GM04504 (cell line): ENCODE measurements at places on chromosomes 6 and 20.

GRCh38 chr6:160435935-160436334 lies 87.8 kb downstream of the SLC22A3 start:
- no peak for DNase-seq

- DNase-seq: no peak
Measured at GRCh38 chr6:18712595-18712994, 325.4 kb downstream of the RNF144B start.

DNA sequence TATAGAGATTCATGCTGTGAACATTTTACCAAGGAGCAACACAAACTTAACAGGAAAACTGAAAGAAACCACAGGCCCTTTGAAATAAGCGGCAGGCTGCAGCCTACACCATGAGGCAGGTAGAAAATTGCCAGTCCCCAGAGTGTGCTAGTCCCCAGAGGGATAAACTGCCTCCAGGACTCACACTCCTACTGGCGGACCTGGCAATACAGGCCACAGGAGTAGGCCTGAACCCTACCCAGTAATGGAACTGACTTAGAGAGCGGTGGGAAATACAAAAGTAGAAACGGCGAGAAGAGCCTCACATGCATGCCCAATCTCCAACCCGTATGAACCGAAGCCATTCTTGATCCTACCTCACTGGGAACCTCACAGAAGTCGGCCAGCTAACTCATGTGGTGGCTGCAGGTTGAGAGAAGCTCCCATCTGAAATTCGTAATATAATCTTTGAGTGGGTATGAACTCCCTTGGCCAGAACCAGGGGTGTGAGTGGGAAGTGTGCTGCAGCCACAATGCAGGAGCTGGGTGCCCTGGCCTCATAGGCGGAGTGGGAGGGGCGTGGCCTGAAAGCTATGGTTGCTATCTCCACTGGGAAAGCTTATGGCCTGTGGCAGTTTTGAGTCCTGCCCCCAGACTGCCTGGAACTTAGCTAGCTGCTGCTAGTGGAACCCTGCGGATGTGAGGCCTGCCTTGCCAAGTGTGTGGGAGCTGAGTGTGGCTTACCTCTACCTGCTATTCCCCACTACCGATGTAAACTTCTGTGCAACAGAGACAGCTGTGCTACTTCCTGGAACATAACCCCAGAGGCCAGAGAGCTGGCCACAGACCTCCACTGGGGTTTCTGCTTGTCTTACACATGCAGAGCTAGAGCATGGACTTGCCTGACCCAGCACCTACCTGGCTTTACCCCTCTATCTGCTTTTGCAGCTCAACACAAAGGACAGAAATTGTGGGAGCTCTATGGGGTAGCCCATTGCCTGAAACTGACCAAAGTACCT lies 146.5 kb upstream of the COL21A1 start:
- no peak for DNase-seq

DNA sequence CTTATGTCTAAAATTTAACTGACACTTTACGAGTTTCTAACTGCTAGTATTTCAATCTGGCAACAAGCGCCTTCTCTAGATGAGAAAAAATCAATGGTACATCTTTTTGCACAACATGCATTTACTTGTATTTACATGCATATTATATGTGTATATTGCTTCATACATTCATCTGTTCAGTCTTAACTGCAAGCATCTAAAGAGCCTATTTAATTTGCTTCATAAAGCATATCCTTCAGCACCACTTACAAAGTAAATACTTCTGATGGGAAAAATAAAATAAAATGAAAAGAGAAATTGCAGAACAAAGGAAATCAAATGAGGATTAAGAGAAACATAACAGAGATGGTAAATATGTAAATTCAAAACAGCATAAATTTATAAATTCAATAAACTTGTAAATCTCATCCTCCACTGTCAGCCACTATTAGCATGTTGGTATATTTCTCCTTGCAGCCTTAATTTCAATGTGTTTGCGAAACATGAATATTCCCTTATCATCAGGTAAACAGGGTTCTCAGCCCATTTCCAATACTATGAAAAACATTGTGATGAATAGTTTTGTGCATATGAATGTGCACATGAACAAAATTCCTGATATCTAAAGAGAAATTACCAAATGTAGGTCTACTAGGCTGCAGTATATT lies 332.5 kb upstream of the RUNX2 start:
- no peak for DNase-seq

- no peak for DNase-seq
Measured at GRCh38 chr6:139236105-139236504, 55.7 kb downstream of the TXLNB start.

DNA sequence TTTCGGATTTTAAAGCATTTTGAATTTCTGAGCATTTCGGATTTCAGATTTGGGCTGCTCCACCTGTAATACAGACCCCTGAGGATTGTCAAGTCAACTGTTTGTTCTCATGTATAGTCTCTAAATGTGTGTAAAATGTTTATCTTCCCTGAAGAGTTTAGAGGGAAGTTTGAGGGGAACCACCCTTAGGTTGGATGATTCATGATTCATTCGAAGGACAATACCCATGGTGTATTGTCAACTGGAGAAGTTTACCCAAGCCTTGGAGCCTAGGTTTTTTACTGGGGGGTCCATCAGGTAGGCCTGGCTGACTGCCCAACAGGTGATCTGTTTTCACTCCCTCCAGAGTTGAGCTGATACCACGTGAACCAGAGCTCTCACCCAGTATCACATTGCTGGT lies 18.9 kb downstream of the GSTA4 start:
- no peak for DNase-seq

DNA sequence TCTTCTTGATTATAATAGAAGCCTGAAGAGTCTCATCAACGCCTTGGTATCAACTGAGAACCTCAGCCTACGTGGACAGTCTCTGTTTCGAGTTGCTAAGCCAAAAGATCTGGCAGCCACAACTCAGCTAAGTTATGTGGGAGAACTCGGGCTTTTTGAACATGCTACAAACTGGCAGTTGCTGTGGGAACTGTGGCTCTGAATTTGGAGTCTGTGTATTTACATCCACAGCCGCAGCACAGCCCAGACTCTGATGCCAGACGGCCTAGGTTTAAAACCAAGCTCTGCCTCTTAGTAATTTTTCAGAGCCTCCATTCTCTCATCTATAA lies 35.8 kb downstream of the RIPOR2 start:
- DNase-seq: no peak

- no peak for DNase-seq
Measured at GRCh38 chr6:118644007-118644406, 7.4 kb downstream of the CEP85L start.

GRCh38 chr6:16759181-16759645 lies 2.0 kb downstream of the ATXN1 start:
- no peak for DNase-seq

GRCh38 chr6:119346450-119346849 lies 3.1 kb downstream of the MAN1A1 start:
- no peak for DNase-seq

DNA sequence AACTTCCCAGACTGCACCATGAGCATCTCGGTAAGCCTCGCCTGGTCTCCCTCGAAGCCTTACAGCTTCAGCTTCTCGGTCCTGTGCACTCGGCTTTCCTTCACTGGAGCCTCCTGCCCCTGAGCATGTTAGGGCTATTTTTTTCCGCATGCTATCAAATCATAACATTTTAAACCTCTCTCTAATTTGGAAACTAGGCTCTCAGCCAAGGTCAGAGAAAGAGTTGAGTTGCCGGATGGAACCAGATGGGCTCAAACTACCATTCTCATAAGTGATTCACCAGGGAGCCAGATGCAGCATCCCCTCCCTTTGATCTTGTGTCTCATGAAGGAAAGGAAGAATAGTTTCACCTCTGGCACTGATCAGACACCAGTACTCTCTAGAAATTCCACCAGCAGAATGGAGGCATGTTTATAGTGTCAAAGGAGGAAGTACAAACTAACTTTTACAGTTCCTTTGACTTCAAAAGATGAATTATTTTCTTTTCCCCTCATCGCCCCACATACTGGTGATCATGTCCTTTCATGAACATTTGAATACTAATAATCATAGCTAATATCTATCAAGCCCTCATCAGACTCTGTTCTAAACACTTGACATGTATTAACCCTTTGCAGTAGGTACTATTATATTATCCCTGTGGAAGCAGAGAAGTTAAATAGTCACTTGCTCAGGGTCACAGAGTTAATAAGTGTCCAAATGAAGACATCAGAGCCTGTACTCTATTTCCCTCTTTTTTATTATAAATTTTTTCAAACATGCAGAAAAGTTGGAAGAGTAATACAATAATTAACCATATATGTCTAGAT lies 46.7 kb downstream of the MAP1LC3A start:
- peak; percentile 59 for DNase-seq

GRCh38 chr6:133583907-133584427 lies 304.9 kb upstream of the TCF21 start:
- DNase-seq: no peak

GRCh38 chr6:144741659-144742058 lies 456.5 kb downstream of the UTRN start:
- DNase-seq: no peak

DNA sequence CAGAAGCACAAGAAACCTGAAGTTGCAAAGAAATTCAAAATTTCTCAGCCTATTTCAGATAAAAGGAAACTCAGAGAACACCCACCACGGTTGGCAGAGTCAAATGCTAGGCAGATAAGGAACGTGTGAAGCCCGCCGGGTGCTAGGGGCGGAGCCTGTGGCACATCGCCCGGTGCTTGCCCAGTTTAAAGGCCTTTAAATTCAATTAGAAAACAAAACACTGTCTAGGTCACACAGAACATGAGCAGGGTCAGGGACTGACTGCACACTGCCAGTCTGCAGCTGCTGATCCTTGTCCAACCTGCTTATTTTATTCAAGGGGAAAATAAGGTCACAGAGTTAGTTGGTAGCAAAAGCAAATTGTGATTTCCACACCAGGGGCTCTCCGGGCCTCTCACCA lies 75.8 kb downstream of the PSMG4 start:
- DNase-seq: no peak

- no peak for DNase-seq
Measured at GRCh38 chr6:130216620-130217019, 6.1 kb downstream of the SAMD3 start.

DNA sequence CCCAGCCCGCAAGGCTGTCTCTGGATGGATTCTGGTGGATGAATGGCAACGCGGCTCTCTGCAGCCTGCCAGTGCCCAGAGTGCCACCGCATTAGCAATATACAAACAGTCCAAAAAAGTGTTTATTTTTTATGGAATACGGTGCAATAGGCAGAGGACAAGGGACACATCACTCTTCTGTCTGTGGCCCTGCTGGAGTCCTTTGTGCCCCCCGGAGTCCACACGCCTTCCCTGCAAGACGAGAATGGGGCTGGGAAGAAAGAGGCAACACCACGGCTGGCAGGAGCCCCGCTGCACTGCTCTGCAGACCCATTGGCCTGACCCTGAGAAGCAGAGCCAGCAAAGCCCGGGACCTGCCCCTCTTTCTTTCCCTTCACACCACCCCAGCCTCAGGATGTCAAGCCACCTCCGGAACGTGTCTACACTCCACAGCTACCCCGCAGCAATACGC lies 196.3 kb downstream of the SYNDIG1 start:
- DNase-seq: no peak

DNA sequence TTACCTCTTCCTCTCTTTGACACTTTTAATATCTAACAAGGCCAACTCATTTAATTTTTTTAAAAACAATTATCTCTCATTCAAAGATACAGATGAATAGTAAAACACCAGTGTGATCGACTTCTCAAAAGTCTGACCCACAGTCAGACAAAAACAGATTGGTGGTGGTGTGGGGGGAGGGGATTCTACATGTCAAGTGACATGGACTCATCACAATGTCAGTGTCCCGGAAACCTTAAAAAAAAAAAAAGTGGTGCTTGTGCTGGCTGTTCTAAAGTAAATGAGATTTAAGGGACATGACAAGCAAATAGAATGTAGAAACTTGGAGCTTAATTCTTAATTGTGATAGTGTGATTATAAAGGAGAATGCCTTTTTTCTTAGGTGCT lies 16.3 kb upstream of the RFPL4B start:
- no peak for DNase-seq

DNA sequence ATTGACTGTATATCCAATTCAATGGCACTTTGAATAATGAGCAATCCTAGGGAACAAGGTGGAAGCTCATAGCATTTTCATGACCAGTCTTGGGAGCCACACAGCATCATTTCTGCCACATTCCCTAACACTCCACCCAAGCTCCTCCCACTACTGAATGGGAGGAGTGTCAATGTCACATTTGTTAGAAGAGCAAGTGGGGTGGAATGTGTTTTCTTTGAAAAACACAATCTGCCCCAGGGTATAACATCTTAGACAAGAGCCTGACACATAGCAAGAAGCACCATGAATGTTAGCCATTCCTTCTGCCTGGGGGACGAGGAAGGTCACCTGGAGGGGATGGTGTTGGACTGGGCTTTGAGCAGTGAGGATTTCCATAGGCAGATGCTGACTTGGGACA lies 258.3 kb upstream of the PMEPA1 start:
- no peak for DNase-seq

- DNase-seq: peak; percentile 1
Measured at GRCh38 chr20:24535941-24536730, 66.7 kb downstream of the SYNDIG1 start.

DNA sequence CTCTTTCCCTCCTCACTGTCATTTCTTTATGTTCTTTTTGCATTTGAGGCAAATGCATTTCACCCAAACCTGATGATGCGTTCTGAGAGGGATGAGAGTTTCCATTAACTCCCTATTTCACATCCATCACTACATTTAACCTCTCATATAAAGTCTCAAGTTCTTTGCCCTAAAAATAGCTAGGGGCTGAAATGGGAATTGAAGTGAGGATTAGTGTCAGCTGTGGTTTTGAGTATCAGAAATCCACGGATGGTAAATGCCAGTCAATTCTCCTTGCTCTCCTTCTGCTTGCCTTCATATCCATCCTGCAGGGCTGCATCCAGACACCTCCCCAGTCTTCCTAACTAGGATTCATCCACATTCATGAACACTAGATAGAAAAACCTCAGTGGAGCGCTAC lies 10.0 kb upstream of the DTNBP1 start:
- DNase-seq: no peak

GRCh38 chr6:37298958-37299357 lies 41.0 kb upstream of the TMEM217 start:
- DNase-seq: no peak

DNA sequence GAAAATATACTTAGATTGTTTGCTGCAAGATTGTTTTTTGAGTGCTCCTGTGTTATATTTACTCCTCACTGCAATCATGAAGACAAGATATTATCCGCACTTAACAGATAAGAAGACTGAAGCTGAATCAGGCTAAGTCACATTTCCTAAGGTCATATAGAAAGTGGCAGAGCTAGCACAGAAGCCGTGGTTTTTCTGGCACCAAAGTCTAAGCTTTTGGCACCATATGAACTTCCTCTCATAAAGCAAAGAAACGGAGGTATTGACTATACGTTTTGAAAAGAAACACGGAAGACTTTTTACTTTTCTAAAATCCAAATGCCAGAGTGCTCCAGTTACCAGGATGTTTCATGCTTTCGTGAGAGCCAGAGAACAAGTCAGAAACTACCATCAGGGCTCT lies 9.3 kb upstream of the DTD1 start:
- DNase-seq: no peak

GRCh38 chr6:163994566-163994965 lies 580.0 kb downstream of the QKI start:
- no peak for DNase-seq

GRCh38 chr6:158605266-158605878 lies 39.2 kb downstream of the DYNLT1 start:
- peak; percentile 58 for DNase-seq

- DNase-seq: no peak
Measured at GRCh38 chr6:15949982-15950381, 178.9 kb upstream of the MYLIP start.

- no peak for DNase-seq
Measured at GRCh38 chr6:36692220-36692619, 5.4 kb upstream of the RAB44 start.

- DNase-seq: no peak
Measured at GRCh38 chr6:30244560-30244959, 31.4 kb upstream of the TRIM26 start.

- no peak for DNase-seq
Measured at GRCh38 chr6:106549521-106549920, 79.8 kb downstream of the RTN4IP1 start.
